ENCODE measurements at places on chromosomes 7 and 10.

GRCh38 chr10:17238445-17239291, 10.6 kb downstream of the VIM start:
- DNase-seq = no peak

DNA sequence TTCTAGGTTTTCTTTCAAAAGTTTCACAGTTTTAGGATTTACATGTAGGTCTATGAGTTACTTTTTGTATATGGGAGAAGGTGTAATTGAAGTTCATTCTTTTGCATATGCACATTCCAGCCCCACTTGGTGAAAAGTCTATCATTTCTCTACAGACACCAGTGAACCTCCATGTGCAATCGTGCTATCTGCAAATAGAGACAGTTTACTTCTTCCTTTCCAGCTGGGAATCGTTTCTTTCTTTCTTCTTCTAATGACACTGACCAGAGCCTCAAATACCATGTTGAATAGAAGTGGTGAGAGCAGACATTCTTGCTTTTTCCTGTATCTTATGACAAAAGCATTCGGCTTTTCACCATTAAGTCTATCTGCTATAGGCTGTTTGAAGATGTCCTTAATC, 122.7 kb downstream of the ARHGAP22 start:
- no peak for DNase-seq

DNA sequence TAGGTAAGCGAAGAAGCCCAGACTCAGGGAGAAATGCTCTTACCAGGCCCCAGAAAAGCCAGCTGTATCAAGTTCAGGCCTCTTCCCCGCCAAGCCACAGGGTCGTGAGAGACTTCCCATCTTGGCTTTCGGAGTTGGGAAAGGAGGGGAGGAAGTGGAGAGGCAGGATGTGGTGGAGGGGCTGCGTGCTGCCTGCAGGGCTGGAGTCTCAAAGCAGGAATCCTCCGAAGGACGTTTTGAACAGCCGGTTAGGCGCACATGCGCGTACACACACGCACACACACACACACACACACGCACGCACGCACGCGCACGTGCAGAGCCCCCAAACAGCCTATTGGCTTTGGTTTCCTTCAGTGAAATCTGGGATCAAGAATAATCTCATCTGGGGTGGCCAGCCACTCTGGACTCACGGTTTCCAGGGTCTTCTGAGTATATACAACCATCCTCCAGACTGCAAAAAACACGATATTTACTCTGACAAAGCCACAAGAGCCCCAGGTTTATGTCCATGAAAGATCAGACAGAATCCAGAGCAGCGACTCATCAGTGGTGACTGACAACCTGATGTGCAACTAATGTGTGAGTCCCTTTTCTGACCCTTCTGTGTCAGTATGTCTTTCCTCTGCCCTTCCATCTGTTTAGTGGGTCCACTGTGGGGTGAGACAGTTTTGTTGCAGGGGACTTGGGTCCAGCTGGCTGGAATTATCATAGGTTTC, 115.0 kb upstream of the ZNF438 start:
- DNase-seq = no peak

GRCh38 chr10:49150426-49150825, 16.6 kb upstream of the FAM170B start:
- DNase-seq = no peak

GRCh38 chr10:35386594-35387174, 50.4 kb downstream of the CCNY start:
- no peak for DNase-seq

- DNase-seq = no peak
Observed at GRCh38 chr10:114319406-114320248, 80.6 kb downstream of the VWA2 start.

- DNase-seq = no peak
Observed at GRCh38 chr10:112803961-112804401, 146.1 kb upstream of the TCF7L2 start.

- DNase-seq = no peak
Observed at GRCh38 chr10:109037978-109038377, 885.3 kb downstream of the XPNPEP1 start.

- no peak for DNase-seq
Observed at GRCh38 chr10:72688208-72688651, 3.7 kb upstream of the MCU start.

DNA sequence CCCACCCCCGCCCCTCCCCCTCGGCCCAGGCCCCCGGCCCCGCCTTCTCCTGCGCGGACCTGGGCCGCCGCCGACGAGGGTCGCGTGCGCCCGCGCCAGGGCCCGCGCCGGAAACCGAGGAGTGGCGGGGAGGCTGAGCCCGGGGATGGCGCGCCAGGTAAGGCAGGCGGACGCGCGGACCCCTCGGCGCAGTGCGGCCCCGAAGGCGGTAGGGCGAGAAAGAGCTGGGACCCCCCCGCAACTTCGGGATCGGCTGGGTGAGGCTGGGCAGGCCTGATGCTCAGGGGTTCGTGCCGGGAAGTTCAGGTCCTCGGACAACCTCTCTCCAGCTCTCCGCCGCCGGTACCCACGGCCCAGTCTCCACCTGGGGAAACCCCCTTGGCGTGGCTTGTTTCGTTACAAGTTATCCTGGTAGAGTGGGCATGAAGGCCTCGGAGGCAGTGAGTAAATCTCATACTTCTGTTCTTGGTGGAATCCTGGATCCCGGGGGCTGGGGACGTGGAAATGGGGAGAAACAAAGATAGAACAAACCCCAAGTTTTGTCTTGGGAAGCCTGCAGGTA, 58.4 kb downstream of the ZNF467 start:
- DNase-seq = no peak

- peak; percentile 15 for DNase-seq
Observed at GRCh38 chr10:21336476-21337170, 188.9 kb downstream of the SKIDA1 start.

GRCh38 chr7:151648429-151648828, 128.7 kb upstream of the RHEB start:
- no peak for DNase-seq

DNA sequence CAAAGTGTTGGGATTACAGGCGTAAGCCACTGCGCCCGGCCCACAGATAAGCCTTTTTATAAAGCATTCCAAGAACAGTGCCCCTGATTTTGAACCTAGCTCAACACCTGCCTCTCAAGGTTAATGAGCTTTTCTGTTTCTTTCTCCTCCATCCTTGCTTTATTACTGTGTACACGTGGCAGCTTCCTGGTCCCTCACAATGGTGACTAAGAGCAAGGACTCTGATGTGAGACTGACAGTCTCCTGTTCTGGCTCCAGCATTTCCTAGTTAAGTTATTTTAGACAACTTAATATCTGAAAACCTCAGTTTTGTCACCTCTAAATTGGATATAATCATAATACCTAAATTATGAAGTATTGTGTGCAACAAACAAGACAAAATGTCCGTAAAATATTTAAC, 9.9 kb downstream of the HABP2 start:
- no peak for DNase-seq

- DNase-seq = no peak
Observed at GRCh38 chr10:77756319-77757232, 119.0 kb upstream of the KCNMA1 start.

- DNase-seq = no peak
Observed at GRCh38 chr10:33674986-33675599, 340.6 kb upstream of the NRP1 start.

DNA sequence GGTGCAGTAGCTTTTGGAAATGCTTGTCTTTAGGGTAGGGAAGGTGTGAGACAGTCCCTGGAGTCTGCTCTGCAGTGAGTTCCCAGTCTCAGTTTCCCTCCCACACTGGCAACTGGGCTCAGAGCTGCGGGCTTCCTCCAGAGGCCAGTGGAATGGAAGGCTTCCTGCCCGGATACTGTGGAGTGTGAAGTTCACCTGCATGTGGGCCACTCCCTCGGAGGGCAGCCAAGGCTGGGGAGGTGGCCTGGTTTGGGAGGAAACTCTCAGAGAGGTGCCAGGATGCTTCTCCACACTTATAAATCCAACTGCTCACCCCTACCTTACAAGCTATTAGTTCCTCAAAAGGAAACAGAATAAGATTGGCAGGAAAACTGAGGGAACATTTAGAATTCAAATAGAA, 18.1 kb upstream of the UBE2H start:
- DNase-seq = no peak

DNA sequence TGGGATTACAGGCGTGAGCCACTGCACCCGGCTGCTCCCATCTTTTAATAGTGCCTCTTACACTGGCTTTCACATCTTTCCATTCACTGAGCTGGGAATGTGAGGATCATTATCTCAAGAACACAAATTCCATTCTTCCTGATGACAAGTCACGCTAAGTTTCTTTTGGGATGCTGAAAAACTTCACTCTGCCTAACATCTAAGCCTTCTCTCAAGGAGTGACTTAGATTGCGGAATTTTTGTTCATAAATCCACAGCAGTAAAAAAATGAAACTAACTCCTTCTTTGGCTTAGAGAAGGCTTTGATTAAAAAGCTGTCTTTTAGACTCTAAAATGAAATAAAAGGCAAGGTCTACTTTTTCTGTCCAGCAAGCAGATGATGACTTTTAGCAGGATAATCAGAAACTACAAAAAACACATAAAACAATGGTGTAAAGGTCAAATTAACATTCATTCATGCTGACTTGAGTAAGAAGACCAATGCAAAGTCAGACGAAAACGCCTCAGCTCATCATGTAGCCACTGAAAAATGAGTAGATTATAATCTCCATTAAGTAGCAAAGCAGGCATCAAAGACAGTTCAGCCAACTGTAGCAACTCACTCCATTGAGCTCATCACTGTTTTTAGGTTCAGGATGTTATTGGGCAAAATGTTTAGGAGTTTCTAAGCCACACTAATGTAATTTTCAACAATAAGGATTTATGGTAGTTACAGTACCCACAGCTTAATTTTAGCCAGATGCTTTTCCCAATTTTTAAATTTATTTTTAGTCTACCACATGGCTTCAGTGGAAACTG, 178.8 kb downstream of the ELMO1 start:
- DNase-seq = no peak

DNA sequence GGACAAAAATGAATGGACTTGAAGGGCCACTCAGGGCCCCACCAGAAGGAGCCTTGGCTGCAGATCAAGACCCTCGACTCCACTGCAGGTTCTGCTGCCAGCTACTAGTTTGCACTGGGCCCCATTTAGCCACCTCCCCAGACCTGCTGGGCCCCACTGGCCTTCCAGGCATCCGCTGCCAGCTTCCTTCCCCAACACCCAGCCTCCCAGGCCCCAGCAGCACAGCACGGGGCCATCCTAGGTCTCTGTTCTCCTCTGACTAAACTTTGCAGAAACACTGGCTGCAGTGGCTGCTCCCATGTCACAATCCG, 277.4 kb upstream of the KLF14 start:
- DNase-seq = no peak

- no peak for DNase-seq
Observed at GRCh38 chr10:61643316-61643751, 19.4 kb upstream of the CABCOCO1 start.

DNA sequence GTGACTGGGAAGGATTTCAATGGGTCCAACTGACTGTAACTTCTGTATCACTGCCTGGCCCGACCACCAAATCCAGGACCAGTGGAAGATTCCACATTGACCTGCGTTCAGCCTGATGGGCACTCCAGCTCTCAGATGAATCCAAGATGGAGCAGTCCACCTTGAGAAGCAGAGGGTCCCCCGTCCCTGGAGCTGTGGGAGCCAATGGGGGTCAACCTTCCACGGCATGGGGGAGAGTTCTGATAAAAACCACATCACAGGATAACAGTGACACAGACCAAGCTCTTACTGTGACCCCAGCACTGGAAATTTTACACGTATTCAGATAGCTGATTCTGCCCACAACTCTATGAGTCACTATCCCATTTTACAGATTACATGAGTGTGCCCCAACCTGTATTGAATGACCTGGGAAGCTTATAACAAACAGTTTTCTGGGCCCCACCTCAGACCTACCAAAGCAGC, 11.2 kb downstream of the ZCCHC24 start:
- no peak for DNase-seq

GRCh38 chr7:105309235-105310169, 79.2 kb downstream of the SRPK2 start:
- no peak for DNase-seq

DNA sequence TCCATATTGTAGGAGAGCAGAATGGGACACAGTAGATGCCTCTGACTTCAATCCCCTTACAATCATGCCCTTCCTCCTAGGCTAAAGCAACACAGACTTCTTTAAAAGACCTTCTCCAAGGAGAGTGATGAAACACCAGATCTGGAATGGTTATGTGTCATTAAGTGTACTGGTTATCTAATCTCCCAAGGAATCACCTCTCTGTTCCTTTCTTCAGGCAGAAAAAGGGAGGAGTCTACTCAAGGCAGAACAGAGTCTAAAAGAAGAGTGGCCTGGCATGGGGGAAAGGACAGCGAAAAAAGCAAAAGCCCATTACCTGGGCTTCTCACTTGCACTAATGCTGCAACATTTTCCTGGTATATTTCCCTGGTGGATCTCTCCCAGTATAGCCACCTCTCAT, 2.9 kb downstream of the ELMO1 start:
- DNase-seq = no peak

DNA sequence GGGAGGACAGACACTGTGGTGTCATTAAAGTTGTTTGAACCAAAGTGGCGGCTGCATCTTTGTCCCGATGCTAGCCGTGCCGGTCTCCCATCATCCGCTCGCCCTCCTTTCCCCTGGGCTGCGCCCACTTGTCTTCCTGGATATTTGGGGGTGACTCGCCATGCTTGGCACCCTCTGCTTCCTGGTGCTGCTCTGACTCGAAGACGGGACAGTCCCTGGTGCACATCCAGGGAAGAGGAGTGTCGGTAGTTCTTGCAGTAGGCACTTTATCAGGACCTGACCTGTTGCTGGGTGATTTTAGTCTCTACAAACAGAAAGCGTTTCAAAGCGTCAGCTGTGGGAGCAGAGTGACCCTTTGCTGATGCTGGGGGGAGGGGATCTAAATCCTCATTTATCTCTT, 68.3 kb upstream of the DNAJB6 start:
- no peak for DNase-seq

DNA sequence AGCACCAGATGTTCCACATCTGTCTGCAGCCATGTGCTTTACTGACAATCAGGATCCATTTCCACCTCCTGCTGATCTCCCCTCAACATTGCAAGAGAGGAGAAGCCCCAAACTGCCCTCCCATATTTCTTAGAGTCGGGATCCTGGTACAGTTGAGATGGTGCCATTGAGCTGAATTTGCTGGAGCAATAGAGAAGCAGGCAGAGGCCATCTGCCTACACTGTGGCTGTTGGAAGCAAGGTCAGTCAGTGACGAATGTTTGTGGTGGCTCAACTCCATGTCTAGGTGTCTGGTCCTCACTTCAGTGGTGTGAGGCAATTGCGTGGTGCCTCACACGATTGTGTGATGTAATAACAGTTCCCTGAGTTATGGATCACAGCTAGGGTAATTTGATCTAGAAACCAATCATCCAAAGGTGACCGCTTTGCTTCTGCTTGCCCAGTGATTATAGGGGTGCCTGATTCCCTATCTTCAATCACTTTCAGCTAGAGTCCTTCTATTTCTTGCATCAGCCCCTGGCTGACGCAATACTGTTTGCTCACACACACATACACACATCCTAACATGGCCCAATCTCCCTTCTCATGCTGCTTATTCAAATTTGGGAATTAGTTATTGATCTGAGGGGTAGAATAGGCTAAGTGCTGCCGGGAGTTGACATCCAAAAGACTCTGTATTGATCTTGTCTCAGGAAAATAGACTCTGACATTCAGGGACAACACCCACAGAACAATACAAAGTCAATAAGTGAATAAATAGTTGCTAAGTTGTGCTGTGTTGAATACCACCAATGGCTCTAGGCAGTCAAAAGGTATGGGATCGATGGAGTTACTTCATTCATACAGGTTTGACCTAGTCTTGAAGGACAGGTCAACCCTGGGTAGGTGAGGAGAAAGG, 46.1 kb upstream of the SLC35B4 start:
- no peak for DNase-seq
